Activated naive CD8-positive, alpha-beta T cell treated with anti-CD3 and anti-CD28 coated beads, Interleukin-2, amount 50 U/mL, for 16 hours (primary cell): ENCODE measurements at places on chromosomes 12 and 14.

DNA sequence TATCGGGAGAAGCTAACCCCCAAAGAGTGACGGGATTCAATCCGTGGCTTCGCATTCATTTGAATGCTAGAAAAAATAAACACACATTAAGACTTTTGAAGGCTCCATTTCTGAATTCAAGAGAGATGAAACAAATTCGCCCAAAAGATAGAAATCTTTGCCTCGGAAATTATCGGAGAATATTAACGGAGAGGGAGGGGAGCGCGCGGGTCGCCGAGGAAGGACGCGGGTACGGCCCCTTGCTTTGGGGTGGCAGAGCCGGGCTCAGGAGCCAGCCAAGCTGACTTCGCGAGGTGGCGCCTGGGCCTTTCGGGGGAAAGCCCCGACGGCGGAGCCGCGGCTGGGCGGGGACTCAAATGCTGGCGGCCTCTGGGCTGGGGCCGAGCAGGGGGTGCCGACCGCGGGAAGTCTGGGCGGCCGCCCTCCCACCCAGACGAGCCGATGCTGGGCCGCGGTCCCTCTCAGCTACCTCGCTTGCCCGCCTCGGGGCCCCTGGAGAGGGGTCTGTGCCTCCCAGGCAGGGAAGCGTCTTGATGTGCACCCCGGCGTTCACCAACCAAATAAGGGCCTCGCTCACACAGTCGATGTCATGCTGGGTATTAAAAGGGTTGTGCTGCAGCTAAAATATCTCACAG is 14.7 kb downstream of the NKX2-1 start:
- no peak for DNase-seq

GRCh38 chr12:90945070-90945649 is 9.8 kb downstream of the CCER1 start:
- no peak for DNase-seq

- DNase-seq: no peak
Measured at GRCh38 chr14:100911665-100912316, 8.3 kb upstream of the RTL1 start.

- no peak for DNase-seq
Measured at GRCh38 chr12:106193394-106194215, 54.2 kb downstream of the CKAP4 start.

GRCh38 chr12:91384806-91385205 is 202.2 kb upstream of the DCN start:
- DNase-seq: no peak

DNA sequence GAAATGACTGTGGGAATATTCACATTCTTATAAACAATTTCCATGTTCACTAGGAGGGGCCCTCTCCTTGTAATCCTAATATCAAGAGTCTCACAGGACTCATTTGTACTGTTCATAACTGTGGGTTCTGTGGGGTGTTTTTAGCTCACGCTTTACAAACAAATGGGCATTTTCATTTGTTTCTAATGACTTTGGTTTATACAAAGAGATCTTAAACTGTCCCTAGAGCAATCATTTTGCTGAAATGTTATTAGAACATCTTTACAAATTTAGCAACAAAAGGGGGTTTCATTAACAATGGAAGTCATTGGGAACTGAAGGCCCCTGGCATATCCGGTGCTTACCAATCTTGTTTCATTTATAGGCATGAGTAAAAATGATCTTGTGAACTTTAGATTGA is 370.5 kb downstream of the TRHDE start:
- DNase-seq: no peak

GRCh38 chr12:116441292-116441691 is 117.9 kb upstream of the MAP1LC3B2 start:
- DNase-seq: no peak

DNA sequence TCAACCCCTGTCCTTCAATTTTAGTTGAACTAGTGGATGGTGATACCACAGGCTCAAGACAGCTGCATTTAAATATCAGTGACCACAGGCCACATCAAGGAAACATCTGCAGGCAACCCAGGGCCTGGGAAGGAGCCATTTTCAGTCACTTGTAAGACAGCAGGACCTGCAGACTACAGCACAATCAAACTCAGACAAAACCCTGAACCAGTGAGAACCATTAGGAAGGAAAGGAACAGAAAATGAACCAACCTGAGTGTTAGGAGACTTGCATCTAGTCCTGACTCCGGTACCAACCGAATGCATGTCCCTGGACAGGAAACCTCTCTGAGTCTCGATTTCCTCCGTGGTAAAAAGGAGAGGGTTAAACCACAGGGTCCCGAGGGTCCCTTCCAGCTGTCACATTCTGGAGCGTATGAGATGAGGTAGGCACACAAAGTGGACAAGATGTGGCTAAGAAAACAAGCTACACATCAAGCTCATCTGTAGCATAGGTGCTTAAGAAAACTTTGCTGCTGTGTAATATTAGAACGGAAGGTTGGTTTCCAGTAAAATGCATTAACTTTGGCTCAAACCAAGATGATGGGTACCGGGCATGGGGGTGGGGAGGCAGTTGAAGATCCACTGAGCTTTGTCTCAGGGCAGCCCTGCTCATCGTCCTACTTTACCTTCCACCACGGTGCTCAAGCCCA is 1.6 kb upstream of the CDKN1B start:
- DNase-seq: no peak

DNA sequence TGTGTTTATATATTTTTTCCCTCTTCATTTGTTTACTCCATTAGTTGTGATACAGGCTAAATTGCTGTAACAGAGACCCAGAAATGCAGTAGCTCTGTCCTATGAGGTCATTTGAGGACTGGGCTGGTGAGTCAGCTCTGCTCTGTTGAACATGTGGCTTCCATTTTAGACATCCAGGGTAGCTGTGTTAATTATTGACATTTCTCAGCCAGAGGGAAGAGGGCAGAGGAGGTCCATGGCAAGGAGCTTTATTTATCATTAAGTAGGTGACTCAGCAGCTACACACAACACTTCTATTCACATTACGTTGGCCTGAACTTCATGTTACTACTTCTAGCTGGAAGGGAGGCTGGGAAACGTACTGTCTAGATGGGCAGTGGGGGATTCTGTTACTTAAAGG is 85.4 kb downstream of the PTCSC3 start:
- no peak for DNase-seq

- no peak for DNase-seq
Measured at GRCh38 chr14:71261206-71261605, 353.9 kb downstream of the PCNX1 start.

DNA sequence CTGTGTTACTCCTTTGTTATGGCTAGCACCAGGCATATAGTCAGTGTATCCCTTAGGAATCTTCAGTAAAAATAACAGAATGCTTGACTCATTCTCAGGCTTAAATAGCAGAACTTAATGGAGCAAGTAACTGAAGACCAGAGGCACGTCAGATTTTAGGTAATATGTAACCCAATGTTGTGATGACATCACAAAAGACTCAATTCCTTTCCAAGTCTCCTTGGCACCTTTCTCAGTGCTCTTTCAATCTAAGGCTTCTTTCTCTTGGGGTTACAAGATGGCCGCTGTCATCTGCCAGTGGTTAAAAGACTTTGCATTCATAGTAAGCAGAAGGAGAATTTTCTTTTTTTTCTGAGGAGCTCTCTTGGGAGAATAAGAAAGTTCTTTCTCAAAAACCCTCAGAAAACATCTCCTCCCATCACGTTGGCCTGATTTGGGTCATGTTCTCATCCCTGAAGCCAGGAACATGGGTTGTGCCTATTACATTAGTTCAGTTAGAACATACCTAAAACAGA is 33.4 kb upstream of the DCN start:
- no peak for DNase-seq

GRCh38 chr14:29650554-29651269 is 276.9 kb downstream of the PRKD1 start:
- DNase-seq: no peak

GRCh38 chr12:72570601-72571000 is 298.4 kb downstream of the TRHDE start:
- no peak for DNase-seq

- no peak for DNase-seq
Measured at GRCh38 chr12:106417926-106418910, 60.7 kb downstream of the POLR3B start.

GRCh38 chr14:35991356-35991755 is 165.2 kb downstream of the BRMS1L start:
- DNase-seq: no peak

GRCh38 chr14:58281969-58282368 is 16.4 kb upstream of the ARID4A start:
- no peak for DNase-seq

DNA sequence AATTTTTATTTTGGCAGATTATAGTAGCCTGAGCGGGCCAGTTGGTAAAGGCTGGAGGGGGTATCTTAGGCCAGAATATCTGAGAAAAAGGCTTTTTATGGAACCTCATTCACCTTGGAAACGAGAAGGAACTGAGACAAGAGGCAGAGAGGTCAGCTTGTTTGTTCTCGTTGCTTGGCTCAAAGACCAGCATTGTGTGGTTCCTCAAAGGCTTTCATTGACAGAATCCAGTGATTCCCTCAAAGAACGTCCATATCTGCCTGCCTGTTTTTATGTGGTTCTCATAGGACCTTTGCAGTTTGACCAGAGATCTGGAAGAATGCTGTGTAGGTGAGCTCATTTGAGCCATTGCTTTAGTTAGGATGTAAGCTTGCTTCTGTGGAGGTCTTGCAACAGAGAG is 117.3 kb downstream of the CFAP54 start:
- DNase-seq: no peak

DNA sequence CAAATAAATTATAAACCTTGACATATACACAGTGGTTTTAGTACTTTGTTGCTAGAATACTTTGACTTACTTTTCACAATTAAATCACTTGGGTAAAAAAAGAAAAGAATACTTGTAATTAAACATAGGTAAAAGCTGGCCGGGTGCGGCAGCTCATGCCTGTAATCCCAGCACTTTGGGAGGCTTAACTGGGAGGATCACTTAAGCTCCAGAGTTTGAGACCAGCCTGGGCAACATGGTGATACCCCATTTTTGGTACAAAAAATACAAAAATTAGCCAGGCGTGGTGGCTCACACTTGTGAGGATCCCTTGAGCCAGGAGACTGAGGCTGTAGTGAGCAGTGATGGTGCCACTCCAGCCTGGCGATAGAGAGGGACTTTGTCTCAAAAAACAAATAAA is 7.8 kb downstream of the STX2 start:
- no peak for DNase-seq

DNA sequence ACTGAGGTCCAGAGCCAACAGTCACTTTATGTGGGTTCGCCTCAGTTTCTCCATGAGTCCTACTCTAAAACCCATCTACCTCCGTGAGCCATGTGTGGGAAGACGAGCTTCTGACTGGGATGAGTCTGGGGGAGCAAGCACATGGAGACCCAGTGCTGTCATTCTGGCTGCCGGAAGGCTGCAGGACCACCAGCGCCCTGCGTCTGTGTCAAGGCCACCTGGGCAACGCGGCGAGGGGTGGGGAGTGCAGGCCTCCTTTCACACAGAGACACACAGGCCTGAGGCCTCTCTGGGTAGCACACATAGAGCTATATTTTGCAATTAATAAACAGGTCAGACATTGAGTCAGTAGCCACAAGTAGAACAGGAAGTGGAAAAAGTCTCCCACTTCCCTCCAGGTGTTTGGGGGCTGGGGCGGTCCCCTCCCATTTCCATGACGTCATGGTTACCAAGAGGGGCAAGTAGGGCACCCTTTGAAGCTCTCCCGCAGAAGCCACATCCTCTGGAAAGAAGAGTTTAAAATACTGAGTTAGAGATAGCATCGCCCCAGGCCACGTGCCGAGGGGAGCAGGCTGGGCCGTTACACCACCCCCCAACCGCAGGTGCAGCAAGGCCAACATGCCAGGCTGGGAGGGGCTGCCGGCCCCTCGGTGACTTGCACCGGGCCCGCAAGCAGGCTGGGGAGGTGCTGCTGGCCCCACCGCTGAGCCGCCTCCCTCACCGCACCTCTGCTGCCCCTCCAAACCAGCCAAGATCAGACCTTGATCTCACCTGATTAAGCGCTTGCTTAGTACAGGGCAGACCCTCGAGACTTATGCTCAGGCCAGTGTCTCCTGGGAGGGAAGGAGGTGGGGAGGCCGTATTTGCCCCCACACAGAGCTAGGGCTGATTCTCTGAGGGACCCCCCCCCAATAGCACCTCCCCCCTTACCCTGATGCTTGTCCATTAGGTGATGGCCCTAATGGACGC is 32.7 kb downstream of the DAD1 start:
- DNase-seq: peak; percentile 94

GRCh38 chr14:90644882-90645281 is 171.3 kb downstream of the TTC7B start:
- DNase-seq: no peak

DNA sequence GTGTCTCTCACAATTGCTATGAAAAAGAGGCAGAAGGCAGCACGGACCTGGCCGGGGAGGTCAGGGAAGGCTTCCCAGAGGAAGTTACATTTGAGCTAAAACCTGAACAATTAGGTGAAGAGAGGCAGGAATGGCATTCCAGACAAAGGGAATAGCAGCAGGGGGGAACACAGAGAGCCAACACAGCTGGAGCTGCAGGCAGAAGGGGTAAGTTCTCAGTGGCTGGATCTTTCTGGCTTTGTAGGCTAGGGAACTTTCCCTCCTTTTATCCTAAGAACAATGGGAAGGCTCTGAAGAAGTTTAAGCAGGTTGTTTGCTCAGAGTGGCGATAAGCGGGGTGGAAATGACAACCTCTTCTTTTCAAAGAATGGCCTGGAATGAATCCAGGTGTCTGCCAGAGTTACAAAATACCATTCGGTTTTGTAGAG is 100.0 kb downstream of the PRIMA1 start:
- DNase-seq: no peak

GRCh38 chr14:92704821-92705220 is 43.6 kb downstream of the LGMN start:
- DNase-seq: no peak

GRCh38 chr12:29317556-29318363 is 63.2 kb downstream of the ERGIC2 start:
- DNase-seq: no peak

DNA sequence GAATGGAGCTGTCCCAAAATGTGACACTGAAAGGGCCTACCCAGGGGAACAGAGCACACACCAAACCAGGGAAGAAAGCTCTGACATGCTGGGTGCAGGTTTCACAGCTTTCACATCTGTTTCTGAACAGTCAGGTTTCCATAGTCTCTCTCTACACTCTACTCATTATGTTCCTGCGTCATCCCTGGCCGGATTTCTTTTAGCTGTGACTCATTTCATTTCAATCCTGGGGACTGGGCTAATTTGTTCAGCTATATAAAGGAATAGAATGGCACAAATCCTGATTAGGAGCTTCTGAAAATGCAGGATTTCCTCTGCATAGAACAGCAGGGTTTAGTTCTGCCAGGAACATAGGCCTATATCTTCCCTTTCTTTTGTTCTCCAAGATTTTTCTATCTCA is 649.8 kb downstream of the RPS29 start:
- DNase-seq: no peak

- no peak for DNase-seq
Measured at GRCh38 chr12:30696486-30696885, 817 bp upstream of the IPO8 start.
